ENCODE measurements at places on chromosomes 2 and 18. TPM values are rescaled to one million over a fixed set of nuclear protein-coding genes. Genes with fewer than 3 reads are reported as not detected.

Gene NYAP2
- not detected for total RNA-seq

Gene CCL20
- 0.33 TPM for total RNA-seq

Gene GPATCH11
- 7.2 TPM for total RNA-seq

Gene AQP12A
- not detected for total RNA-seq

Gene CYTIP
- total RNA-seq = not detected

Gene HNRNPA3
- total RNA-seq = 18.2 TPM

Gene EVX2
- total RNA-seq = not detected

Gene PKP4
- total RNA-seq = 64.8 TPM
